Head of caudate nucleus (tissue), 42 donors: ENCODE measurements at places on chromosomes 1 and 21.

DNA sequence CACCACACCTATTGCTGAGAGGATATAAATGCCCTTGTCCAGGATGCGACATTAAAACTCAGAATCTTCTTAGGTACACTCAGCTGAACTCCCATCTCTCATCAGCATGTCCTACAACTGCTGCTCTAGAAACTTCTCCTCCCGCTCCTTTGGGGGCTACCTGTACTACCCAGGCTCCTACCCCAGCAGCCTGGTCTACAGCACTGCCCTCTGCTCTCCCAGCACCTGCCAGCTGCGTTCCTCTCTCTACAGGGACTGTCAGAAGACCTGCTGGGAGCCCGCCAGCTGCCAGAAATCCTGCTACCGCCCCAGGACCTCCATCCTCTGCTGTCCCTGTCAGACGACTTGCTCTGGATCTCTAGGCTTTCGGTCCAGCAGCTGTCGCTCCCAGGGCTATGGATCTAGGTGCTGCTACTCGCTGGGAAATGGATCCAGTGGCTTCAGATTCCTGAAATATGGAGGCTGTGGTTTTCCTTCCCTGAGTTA, at the start of gene KRTAP13-4:
Gene KRTAP13-4, plus strand, starts transcription at position 51 of the 486 bp plus-strand sequence. Its CDS starts 56 bp downstream, at position 107.
- DNase-seq, result no peak

DNA sequence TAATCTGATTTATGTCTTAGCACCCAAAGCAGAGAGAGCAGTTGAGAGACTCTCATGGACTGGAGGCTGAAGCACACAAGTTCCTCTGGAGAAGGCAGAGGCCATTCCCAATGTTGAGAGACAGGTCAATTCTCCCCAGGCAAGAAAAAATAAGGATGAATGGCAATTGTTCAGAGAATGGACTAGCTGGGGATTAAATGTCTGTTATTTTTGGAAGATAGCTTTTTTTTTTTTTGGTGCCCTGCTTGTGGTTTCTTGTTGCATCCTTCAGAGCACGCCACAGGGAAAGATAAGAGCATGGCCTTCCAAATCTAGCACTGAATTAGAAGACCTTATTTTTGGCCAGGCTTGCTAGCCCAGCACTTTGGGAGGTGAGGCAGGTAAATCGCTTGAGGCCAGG, 65.6 kb upstream of the ERRFI1 start:
- no peak for DNase-seq

DNA sequence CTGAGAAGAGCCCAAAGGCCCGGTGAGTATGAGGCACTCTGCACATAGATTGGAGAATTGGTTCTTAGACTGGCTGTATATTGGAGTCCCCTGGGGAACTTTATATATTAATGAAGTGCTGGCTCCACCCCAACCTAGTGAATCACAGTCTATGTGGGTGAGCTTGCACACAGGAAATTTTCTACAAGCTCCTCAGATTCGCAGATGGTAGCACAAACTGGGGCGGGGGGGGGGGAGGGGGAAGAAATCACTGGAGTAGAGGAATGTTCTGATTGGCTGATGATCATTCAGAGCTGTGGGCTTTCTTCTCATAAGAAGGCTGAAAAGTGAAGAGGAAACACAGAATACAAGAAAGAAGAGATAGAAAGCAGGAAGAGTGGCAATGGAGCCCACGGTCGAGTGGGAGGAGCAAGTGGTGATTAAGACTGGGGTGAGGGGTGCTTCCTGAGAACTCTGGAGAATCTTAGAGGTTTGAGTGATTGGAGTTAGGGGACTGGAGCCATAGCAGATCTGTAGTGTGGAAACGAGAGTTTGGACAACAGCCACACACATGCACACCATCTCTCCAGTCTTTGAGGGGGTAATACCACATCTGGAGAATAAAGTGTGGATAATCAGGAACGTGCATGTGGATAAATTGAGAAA, 465.9 kb upstream of the DAB1 start:
- DNase-seq, result no peak

DNA sequence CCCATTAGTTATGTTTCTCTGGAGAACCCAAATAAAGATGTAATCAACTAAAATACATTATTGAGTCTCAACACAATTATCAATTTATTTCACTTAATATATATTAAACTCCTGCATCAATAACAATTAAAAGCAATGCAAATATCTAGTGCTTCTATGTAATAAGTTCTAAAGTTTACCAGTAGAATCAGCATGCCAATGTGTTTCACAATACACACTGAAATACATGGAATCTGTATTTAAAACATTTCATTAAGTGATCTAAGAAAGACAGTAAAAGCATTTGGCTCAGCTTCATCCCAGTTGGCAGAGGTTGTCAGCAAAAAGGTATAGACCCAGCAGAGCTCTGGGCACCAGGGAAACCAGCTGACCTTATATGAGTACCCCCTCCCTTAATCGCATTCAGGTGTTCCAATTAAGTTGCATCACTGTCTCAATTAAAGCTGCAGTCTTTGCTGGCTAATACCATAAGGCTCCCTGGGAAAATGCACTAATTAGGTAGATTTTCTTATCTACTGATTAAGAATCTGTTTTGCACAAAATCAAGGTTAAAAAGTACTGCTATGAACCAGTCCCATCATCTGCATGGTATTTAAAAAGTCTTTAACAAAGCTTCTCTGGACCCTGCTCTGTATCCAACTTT, 63.1 kb downstream of the NIBAN1 start:
- no peak for DNase-seq

- no peak for DNase-seq
Observed at GRCh38 chr1:119909890-119910596, 13.7 kb upstream of the ADAM30 start.

GRCh38 chr21:45248301-45248892, 39.3 kb downstream of the POFUT2 start:
- no peak for DNase-seq

DNA sequence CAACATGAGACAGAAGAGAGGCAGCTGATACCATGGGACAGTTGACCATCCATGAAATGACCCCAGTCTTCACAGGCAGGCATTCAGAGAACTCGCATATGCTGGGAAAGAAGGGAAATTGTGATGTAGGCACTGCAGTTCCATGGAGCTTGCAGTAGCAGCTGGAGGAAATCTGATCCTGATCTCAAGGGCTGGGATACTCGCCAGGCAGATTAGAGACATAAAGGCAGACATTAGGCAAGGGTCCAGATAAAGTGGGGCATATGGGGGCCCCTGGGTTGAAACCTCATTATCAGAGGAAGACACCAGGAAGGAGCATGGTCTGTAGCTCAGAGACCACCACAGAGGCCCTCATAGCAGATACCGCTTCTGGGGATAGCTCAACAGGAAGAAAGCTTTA, 48.7 kb upstream of the TNR start:
- DNase-seq, result no peak

DNA sequence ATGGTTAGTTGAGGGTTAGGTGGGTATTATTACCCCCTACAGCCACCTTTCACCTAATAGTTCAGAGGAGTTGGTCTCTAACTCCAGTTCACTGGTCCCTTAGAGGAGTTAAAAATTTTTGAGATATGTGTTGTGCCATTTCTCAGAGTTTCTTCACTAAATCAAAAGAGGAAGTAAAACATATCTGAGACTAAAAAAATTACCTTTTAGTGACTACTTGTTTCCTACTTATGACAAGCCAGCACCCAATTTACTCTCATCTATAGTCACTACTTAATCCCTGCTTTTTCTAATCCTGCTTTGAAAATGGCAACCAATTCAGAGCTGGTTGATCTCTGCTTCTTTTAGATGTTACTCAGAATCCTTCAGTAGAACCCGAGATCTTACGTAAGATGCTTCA, 1316.8 kb upstream of the B3GALT2 start:
- no peak for DNase-seq

- DNase-seq, result no peak
Observed at GRCh38 chr1:5993556-5994491, 1.6 kb upstream of the NPHP4 start.

DNA sequence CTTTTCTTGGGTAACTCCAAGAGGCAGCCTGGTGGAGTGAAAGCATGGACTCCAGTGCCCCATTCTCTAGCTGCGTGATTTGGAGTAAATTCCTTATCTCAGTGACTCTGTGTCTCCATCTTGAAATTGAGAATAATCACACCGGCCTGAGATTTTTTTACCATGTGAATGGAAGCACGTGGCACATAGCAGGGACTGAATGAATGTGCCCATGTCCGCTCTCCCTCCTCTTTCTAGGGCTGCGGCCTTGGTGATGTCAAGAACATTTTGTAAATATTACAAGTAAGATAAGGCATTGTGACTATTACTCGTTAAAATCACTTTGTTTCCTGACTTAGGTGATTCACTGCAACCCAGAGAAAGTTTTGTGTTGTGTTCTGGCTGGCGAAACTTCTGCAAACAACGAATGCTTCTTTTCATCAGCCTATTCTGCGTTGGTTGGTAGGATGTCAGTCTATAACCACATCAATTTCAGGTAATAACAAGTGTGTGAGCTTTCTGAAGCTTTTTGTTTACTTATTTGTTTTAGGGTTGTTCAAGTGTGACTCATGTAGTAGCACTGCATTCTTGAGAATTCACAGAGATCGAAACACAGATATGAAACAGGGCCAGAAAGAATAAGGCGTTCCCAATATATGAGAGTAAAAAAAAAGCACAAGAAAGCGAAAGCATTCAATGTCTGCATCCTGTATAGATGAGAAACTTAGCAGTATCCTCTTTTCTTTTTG, 135.7 kb upstream of the SLC45A1 start:
- no peak for DNase-seq

GRCh38 chr21:34770576-34770975, 101.8 kb downstream of the CLIC6 start:
- no peak for DNase-seq
